ENCODE measurements at places on chromosomes 3 and 15.

GRCh38 chr3:100516838-100517237 lies 24.4 kb downstream of the TMEM45A start:
- DNase-seq, result no peak

- no peak for DNase-seq
These were observed 63.8 kb upstream of the CGNL1 start for GRCh38 chr15:57312318-57313133.

DNA sequence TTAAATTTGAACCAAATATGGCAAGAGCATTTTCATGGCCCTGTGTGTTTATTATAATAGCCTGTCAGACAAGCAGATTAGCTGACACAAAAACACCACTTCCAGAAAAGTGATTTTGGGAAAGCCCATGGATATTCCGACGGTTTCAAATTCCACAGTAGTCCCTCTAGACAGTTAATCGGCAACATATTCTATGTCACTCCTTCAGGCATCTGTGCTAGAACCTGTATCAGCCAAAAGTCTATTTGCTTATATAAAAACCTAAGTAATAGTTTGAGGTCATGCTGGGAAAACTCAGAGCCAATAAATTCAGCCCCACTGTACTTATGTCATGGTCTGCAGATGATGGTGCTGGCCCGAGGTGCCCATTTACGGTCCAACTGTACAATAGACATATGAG lies 110.2 kb upstream of the ARHGEF26 start:
- no peak for DNase-seq

GRCh38 chr3:126537730-126538281 lies 13.9 kb downstream of the CHST13 start:
- peak; percentile 7 for DNase-seq

DNA sequence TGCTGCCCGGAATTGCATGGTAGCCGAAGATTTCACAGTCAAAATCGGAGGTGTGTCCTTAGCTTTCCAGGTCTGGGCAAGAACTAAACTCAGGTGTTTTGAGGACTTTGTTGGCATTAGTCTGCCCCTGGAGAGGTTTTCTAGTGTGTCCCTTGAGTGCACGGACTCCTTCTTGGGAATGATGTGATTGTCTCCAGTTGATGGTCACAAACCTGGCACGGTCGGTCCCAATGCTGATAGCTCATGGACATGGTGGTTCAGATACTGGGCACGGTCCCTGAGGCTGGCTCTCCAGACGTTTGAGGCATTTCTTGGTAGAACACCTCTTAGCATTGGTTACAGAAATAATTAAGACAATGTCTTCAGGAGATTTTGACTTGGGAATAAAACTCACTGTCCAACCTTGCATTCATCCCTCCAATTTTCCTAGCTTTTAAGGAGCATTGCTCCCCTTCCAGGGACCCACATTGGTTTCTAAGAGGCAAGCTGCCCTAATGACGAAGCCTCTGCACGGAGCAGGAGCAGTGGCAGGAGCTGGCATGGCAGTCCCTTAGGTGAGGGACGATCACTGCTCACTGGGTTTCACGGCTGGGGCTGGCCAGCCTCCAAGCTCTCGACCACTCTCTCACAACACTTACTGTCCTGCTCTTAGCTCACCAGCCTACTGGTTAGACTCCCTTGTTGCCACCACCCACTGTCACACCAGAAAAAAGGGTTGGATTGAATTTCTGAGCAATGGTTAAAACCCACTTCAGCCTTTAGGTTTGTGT lies 68.1 kb downstream of the PGPEP1L start:
- no peak for DNase-seq

GRCh38 chr3:128226795-128227395 lies 73.6 kb downstream of the EEFSEC start:
- DNase-seq, result no peak

DNA sequence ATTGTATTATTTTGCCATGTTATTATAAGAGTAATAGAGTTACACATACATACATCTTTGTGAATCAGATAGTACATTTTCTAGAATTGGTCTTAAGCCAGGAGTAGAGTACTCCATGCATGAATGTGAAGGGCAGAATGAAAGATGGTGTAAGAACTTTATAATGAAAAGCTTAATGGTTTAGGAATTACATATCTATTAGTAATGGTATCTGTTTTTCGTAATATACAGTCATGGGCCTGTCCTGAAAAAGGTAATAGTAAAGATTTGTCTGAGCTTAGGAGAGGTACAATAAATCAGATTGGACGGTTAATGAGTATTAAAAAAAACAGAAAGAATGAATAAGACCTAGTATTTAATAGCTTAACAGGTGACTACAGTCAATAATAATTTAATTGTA lies 118.2 kb upstream of the PRTG start:
- no peak for DNase-seq

DNA sequence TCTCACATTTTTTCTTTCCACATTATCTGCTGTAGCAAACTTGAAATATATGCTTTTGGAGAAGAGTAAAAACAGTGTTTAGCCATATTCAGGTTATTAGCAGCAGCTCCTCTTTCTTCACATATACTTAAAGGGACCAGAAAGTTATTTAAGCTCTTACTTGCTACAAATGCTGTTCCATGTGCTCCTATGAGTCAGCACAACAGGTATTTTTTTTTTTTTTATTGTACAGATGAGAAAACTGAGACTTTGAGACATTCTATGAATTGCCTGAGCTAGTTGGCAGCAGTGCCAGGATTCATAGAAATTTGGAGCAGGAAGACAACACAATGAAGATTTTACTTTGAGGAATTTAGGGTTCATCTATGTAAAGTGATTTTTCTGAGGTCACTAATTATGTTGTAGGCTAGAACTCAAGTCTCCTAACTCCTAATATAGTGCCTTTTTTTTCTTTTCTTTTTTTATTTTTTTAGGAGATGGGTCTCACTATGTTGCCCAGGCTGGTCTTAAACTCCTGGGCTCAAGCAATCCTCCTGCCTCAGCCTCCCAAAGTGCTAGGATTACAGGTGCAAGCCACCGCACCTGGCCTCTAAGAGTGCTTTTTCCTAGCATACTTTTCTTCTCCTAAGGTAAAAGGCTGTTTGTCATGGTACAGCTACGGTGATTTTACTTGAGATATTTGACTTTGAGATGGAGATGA lies 23.6 kb downstream of the SETD5 start:
- DNase-seq, result no peak

All from CD4-positive, alpha-beta T cell treated with Interleukin-15 for 1 hour (primary cell).